ENCODE measurements at places on chromosomes 5 and 9.

- no peak for DNase-seq
Measured at GRCh38 chr9:21875893-21876292, 73.5 kb downstream of the MTAP start.

- no peak for DNase-seq
Measured at GRCh38 chr9:120931231-120932085, 4.9 kb upstream of the TRAF1 start.

DNA sequence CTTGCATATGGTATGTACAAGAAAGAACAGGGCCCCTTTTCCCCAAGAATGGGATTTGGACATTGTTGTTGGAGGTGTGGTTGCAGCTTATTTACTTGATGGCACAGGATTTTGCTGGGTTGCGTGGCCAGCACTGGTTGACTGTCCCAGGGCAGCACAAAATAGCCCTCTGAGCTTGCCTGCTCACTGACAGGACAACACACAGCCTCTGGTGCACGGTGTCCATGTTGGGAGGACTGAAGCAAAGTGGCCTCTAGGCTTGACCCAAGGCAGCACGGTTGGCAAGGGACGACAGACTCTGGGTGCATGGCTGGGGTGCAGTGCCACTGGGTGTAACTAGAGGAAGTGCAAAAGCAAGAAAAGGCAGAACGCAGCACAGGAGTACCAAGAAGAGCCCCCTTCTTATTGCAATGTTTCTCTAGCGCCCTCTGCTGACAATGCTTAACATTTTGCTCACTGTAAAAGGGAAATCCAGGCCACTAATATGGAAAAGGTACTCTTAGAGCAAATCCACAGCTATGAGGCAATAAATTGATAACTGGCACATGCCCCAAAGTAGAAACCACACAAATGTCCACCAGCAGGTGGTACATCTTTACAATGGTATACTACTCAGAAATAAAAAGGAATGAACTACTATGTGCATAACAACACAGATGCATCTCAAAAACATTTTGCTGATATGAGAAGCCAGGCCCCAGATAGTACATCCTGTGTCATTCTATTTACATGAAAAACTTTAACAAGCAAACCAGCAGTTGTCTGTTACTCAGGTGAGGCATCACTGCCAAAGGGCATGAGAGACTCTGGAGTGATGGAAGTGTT, 47.4 kb upstream of the BARX1 start:
- DNase-seq: peak; percentile 83

DNA sequence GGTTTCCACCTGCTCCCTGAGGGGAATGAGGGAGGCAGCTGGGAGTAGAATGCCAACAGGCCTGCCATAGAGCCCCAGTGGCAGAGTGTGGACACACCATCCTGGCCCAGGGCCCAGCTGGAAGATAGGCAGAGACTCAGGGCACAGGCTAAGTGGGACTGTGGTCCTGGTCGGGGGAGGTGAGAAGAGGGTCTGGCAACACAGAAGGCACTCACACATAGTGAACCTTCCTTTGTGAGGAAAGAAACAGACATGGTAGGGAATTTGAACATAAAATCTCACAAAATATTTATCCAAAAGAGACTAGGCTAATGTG, 41.2 kb downstream of the WDR36 start:
- DNase-seq: no peak

DNA sequence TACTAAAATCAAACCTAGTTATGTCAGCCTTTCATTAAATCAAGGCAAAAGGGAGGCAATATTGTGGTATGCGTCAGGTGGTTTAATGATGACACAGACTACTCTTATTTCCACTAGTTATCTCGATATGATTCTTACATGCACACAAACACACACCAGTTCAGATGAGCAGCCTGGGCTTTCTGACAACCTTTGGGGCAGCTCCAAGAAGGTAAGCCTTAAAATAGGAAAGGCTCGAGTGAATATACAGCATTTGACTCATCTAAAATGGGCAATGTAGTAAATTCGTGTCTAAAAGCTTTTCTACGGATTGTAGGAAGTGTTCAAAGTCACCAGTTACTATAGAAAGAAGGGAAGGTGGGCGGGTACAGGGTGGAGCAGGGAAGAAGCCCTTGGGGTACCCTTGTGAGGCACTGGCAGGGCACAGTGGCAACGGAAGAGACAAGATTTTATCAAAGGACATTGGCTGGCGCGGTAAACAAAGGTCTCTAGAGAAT, 1.9 kb downstream of the ANKH start:
- DNase-seq: no peak

- DNase-seq: no peak
Measured at GRCh38 chr5:156327296-156327695, 332 bp downstream of the SGCD start.

DNA sequence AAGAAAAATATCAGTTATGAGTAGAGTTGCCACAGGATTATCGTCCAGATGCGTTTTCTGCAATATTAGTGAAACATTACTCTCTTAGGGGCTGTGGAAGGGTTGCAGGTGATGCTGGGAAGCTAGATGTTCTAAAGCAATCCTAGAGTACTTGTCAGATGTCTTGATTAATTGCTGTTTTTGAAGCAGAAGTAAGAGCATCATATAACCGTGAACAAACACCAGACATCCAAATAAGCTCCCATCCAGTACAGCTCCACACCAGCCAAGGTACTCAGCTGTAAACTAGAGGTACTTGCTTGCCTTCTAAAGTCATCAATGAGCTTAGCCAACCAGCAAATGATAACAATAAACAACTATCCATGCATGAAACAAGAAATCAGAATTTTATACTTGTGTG, 131.1 kb downstream of the ST8SIA4 start:
- no peak for DNase-seq

DNA sequence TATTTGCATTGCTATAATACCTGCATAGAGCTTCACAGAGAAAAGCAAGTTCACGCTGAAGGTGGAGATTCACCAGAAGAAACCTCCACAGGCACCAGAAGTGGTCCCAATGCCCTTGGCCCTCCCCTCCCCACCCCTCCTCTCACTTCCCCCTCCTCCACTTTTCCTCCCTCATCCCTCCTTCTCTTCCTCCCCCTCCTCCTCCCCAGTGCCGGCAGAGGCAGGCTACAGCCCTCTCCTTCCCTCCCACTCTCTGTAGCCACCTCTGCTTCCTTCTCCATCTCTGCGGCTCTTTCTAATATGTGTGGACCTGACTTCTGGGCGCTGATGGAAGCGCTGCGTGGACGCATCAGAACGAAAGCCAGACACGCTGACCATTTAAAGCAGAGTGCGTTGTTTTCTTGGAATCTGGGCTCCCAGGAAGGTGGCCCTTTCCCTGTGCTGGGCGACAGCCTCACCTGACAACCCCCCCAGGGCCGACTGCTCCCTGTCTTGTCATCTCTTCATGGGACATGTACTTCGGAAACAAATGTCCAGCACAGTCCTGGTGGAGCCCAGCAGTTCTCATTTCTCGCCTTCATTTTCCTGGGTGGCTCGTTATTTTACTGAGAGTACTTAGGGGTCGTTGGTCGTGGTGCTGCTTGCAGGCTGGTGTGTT, 29.5 kb downstream of the NDUFS6 start:
- no peak for DNase-seq

DNA sequence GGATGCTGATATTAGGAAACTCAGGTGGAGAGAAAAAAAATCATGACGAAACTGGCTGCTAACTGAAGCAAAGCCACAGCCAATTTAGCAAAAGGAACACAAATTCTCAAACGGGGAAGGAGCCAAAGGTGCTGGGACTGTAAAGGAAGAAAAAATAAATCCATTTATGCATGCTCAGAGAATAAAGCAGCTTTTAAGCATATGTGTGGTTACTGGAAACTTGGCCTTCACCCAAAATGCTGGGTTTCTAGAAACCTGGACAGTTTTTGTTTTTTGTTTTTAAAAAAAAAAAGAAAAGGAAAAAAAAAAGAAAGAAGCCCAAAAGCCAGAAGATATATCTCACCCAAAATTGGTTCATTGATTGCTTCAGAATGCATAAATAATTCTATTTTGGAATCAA, 8.0 kb downstream of the WHRN start:
- no peak for DNase-seq

- peak; percentile 61 for DNase-seq
Measured at GRCh38 chr9:38334234-38334633, 58.3 kb upstream of the ALDH1B1 start.

DNA sequence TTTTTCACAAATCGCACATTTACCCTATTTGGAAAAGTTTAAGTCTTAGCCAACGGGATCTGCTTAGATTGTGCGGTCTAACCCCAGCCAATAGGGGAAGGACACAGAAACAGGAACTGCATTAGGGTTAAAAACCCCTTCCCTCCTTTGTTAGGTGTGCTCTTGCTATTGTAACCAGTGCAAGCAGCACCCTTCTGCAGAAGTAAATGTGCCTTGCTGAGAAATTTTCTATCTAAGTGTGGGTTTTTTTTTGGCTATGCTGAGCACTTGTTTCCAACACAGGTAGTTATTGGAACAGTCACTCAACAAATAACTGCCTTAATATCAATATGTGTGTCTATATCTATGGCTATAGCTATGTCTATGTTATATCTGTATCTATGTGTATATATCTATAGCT, 190.0 kb downstream of the TRIM32 start:
- no peak for DNase-seq

DNA sequence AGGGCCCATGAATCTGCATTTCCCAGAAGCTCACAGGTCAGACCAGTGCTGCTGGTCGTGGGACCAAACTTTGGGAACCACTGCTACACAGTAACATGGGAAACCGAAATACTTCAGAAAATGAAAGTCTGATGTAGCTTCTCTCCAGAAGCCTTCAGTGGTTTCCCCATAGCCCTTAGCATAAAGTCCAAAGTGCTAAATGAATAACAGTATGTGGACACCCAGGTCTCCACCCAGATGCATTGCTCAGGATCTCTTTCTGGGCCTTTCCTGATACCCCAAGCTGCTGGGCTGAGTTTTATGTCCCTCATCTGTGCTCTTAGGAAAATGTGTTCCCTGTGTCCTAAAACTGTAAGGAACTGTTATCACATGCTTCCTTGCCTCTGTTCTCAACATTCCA, 100.4 kb downstream of the NFIB start:
- no peak for DNase-seq

- no peak for DNase-seq
Measured at GRCh38 chr9:4558371-4558998, 68.2 kb downstream of the SLC1A1 start.

GRCh38 chr5:73352649-73353230, 95.8 kb downstream of the FOXD1 start:
- DNase-seq: no peak

- no peak for DNase-seq
Measured at GRCh38 chr5:116732591-116732990, 158.0 kb upstream of the SEMA6A start.

- DNase-seq: peak; percentile 66
Measured at GRCh38 chr9:133876144-133876543, 116.0 kb downstream of the VAV2 start.

DNA sequence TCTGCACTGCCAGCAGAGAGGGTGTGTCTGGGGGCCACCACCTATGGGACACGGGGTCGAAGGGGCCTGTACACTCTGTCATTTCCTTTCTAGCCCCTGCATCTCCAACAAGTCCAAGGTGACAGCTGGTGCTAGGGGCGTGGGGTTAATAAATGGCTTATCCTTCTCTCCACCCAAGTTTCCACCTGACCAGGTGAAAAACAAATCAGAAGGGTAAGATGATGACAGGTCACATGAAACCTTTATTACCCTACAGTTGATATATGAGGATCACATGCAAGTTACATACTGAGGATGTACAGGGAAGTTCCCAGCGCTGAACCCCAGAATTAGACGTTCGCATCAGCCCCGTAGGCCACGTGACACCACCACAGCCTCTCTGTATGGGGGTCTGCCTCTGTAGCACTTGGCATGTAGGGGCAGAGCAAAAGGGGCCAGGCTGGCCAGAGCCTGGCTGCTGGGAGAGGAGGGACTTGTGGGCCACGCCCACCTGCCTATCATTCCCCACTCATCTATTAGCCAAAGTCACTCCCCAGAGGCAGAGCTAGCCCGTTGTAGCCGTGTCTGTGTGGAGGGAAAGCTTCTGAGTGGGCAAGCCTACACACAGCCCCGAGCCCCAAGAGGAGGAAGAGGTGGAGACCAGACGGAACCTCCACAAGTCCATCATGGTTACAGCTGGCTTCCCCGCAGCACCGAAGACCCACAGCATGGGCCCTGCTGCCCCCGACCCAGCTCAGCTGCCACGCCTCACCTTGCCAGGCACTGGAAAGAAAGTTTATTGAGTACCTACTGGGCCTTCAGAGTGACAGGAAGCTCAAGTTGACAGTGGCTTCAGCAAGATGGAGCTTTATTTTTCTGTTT, 2.2 kb downstream of the TMEM141 start:
- DNase-seq: no peak

- no peak for DNase-seq
Measured at GRCh38 chr5:147906326-147907095, at the start of gene C5orf46. C5orf46 (minus strand) TSS chr5:147906538; CDS start chr5:147906501, 37 bp downstream.

DNA sequence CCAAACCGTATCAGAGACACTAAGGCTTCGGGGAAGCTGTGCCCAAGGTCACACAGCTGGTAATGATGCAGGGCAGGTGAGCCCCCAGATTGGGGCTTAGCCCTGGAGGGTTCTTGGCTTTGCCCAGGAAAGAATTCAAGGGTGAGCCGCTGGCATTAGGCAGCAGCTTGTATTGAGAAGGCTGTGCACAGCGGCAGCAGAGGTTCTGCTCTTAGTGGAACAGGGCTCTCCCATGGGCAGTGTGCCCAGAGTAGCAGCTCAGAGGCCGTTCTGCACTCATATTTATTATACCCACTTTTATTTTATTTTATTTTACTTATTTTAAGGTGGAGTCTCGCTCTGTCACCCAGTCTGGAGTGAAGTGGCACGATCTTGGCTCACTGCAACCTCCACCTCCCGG, 85.8 kb upstream of the IER5L start:
- DNase-seq: no peak

DNA sequence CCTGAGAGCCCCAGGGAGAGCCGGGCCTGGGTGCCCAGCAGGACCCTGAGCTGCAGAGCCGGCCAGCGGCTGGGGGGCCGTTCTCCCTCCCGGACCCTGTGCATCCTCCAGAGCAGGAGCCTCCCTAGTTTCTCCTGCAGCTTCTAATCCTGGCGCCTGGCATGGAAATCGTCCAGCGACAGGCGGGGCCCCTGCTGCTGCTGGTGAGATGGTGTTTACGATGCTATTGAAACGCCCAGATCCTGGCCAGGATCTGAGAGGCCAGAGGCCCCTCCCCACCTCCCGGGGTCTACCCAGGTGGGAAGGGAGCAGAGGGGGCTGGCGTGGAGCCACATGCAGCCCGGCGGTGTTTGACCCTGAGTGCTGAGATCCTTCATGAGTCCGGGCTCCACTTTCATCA, 38.2 kb upstream of the CEP72 start:
- no peak for DNase-seq

- DNase-seq: peak; percentile 42
Measured at GRCh38 chr5:7897014-7897600, 28.2 kb downstream of the MTRR start.
